Esophagus squamous epithelium (tissue), 5 donors: ENCODE measurements at places on chromosomes 1 and 21.

DNA sequence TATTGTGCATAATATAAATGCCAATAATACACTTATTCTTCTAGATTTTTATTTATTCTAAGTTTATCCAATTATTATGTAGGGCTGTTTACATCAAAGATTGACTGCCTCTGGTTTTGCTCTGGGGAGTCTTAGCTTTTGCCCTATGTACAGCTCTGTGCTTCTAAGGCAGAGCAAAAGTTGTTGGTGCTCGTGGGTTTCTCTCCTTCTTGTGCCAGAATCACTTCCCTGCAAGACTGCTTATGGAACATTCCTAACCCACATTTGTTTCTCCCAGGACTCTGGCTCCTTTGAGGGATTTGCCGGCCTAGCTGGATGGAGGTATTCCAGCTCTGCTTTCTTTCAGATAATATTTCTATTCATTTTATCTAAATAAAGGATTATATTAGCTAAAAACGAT is 849.1 kb downstream of the USP25 start:
- DNase-seq: no peak

GRCh38 chr1:162566870-162567269 is 5.3 kb downstream of the UAP1 start:
- DNase-seq: no peak

DNA sequence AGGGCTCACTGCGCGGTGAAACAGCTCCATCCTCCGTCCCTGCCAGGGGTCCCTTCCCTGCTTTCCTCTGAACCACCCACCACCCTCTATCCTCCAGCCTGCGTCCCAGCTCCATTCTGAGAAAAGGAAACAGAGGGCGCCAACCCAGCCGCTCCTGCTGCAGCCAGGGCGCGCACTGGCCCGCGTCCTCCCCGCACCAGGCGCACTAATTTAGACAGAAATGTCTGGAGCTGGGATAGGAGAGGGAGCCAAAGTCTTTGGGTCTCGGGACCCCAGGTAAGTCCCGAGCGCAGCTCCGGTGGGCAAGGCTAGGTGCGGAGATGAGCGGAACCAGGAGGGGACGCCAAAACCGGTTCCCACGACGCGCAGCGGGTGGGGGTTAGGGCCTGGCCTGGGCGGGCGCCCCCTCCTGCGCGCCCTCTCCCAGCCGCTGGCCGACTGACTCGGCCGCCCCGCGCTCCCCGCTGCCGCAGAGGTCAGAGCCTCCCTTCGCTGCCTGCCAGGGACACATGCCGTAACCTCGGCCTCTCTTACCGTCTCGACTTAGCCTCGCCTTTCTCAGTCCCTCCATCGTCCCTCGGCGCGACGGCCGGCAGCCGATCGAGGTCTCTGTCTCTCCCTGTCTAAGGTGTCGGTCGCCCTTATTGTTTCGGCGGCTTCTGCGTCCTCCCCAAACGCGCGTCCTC is 2.0 kb downstream of the CAMK2N1 start:
- no peak for DNase-seq

DNA sequence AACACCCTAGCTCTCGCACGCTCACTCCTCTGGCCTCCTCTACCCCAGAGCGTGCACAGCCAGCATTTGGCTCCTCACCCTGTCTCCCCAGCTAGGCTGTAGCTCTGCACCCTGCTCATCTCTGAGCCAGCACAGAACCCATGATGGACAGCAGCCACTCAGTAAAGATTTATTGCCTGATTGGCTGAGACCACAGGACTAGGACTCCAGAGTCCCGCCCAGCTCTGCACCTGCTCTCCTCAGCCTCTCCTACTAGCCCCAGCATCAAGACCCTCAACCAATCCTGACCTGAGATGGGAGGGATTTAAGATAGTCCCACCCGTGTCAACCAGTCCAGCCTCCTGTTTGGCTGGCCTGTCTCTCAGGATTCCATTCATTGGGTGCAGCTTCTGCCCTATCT is 9.3 kb downstream of the C1QB start:
- no peak for DNase-seq

DNA sequence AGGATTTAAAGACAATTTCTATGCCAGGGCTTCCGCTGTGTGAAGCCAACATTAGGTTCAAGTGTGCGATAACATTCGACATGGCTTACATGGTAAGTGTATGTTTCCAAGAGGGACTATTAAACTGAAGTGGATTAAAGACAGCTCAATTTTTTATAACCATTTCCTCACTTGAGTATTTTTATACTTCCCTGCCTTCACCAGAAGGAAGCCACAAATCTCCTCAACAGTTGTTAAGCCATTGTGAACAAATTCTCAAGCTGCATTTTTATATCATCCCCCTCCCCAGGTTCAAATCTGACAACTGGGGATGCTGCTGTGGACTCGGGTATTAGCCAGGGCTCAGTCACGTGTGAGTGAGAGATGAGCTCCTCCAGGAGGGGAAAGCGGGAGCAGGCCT is 116.3 kb downstream of the RHOU start:
- DNase-seq: no peak

- no peak for DNase-seq
Measured at GRCh38 chr1:231930257-231930947, 303.8 kb downstream of the DISC1 start.

DNA sequence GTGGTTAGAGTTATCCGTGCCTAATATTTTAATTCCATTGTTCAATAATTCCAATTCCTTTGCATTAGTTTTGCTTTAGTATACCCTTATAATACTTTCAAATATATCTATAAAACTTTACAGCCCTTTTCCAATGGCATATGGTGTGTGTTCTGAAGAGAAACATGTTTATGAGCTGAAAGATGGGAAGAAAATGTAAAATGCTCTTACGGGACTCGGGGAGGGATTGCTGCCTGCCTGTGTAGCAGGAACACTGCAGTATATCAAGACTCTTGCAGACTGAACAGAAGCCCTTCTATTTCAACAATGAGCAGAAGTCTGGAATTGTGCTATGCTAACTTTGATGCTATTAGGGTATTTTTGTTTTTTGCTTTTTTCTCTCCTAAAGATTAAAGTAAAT is 406.8 kb downstream of the PTBP2 start:
- DNase-seq: no peak

DNA sequence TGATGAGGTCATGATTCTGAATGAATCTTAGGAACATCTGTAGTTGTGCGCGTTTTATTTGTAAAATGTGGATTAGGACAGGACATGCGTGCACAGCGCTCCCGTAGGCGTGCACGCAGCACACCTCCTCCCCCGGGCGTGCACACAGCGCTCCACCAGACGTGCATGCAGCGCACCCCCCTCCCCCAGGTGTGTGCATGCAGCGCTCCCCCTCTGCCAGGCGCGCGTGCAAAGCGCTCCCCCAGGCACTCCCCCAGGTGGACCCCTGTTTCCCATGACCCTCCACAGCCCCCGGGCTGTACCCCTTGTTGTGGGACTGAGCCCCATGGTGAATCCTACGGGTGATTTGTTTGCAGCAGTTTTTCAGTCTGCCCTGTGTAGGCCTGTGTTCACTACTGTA is 61.6 kb downstream of the S100B start:
- no peak for DNase-seq

GRCh38 chr1:81044708-81045107 is 756.0 kb upstream of the ADGRL2 start:
- no peak for DNase-seq

DNA sequence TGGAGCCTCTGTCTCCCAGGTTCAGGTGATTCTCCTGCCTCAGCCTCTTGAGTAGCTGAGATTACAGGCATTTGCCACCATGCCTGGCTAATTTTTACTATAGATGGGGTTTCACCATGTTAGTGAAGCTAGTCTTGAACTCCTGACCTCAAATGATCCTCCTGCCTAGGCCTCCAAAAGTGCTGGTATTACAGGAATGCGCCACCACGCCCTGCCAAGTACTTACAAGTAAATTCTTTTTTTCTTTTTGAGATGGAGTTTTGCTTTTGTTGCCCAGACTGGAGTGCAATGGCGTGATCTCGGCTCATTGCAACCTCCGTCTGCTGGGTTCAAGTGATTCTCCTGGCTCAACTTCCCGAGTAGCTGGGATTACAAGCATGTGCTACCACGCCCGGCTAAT is 42.5 kb downstream of the RPRD2 start:
- DNase-seq: no peak

DNA sequence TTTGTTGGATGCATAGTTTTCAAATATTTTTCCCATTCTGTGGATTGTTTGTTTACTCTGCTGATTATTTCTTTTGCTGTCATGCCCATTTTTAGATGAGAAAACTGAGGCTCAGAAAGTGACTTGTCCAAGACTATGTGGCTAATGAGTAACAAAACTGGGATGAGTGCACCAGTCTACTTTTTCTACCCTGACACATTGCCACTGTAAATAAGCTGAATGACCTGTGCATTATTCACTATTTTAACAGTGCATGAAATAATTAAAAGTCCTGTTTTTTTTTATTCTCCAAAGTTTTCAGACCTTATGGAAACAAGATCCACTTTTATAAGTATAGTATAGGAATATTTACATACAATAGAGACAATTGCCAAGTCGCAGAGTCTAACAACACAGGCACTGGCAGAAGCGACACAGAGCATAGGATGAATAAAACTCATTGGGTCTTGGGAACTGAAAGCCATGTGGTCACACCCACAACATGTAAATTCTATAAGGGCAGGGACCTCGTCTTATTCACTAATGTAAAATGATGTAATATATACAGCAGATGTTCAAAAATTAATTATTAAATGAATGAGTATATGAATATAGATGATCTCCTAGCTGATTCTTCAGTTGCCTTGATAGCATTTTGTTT is 45.2 kb downstream of the HLX start:
- no peak for DNase-seq

GRCh38 chr1:8382608-8383505 is 64.9 kb downstream of the SLC45A1 start:
- no peak for DNase-seq

- DNase-seq: no peak
Measured at GRCh38 chr1:151501474-151501873, 9.7 kb upstream of the CGN start.

DNA sequence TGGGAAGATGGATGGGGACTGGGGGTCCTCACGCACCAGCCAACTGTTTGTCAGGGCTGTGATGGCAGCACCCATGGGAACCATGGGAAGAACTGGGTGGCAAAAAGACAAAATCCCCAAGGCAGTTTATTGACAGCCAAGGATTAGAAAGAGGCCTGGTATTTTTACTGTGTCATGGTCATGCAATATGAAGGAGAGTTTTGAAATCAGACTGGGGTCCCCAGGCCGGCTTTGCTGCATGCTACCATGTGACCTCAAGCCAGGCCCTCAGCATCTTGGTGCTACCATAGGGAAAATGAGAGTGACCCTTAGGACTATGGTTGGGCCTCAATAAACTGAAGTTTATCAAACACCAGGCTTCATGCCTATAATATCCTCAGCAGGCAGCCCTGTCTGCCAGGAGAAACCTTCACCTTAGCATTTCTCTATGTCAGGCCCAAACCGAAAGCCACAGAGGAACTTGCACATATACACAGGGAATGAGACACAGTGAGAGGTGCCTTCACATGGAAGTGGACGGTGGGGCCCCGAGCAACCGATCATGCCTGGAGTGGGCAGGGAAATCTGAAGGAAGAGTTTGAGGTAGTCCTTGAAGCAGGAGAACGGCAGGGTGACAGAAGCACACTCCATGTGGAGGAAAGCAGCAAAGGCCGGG is 203.2 kb downstream of the HIVEP3 start:
- no peak for DNase-seq

GRCh38 chr1:175262621-175263020 is 70.0 kb upstream of the KIAA0040 start:
- no peak for DNase-seq

DNA sequence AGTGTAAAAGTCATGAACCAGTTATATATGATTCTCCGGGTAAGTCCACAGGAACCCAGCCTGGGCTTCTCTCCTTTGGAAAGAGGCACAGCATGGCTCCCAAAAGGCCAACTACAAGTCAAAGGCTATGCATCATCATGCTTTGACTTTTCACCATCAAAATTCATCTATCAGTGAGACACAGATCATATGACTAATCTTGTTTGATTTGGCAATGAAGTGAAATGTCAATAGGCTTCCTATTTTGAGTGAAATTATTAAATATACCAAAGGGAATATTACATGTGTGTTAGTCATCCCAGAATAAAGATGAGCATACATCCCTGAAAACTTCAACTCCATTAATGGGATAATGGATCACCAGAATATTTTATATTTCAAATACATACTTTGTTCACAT is 83.5 kb upstream of the ADGRL2 start:
- no peak for DNase-seq

GRCh38 chr1:64242895-64243756 is 39.7 kb downstream of the UBE2U start:
- no peak for DNase-seq

GRCh38 chr1:9505143-9505542 is 34.1 kb upstream of the SLC25A33 start:
- no peak for DNase-seq
